ENCODE measurements at places on chromosomes 4 and X.

- DNase-seq = no peak
Observed at GRCh38 chr4:141560056-141560455, 76.3 kb upstream of the IL15 start.

DNA sequence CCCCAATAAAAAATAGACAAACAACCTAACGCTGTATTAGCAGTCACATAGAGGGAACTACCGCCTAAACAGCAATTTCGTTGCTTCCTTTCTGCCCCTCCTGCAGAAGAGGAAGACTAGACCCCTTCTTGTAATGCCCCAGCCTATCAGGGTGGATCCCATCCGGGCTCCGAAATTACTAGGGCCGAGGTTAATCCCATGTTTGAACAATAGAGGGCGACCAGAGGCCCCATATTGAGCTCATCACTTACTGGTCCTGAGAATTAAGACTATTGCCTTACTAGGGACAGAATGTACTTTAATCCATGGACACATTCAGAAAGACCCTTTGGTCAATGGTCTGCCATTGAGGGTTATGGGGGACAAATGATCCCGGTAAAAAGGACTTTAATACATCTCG is 11.8 kb upstream of the ZNF630 start:
- peak; percentile 27 for DNase-seq

GRCh38 chrX:109511113-109511512 is 25.5 kb upstream of the NXT2 start:
- DNase-seq = no peak

DNA sequence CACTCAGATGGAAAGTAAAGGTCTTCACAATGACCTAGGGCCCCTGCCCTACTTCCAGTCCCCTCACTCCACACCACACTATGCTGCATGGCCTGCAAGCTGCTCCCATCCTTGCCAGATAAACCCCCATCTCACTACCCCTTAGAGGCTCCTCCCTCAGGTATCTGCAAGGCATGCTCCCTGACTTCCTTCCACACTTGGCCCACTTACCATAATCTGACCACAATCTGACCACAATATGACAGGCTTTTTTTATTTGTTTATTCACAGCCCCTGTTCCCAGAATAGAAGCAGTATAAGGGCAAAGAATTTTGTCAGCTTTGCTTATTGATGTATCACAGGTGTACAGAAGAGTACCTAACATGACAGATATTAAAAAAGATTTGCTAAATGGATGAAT is 124.7 kb downstream of the CAMK2D start:
- DNase-seq = peak; percentile 10

DNA sequence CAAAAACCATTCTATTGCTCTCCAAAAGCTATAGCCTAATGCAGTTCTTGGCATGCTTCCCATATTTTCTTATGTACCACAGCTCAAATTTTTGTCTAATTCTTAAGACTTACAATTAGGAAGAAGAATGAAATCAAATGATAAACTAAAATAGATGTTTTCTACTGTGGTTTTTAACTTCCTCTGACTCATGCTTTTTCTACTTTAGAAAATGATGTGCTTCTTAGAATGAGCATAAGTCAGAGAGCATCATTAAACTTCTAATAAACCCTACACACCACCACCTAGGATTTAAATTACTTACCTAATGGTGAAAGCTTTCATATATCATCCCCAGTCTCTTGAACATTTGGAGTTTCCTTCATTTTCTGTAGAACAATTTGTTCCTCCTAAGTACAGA is 217.0 kb upstream of the NDST3 start:
- DNase-seq = no peak

DNA sequence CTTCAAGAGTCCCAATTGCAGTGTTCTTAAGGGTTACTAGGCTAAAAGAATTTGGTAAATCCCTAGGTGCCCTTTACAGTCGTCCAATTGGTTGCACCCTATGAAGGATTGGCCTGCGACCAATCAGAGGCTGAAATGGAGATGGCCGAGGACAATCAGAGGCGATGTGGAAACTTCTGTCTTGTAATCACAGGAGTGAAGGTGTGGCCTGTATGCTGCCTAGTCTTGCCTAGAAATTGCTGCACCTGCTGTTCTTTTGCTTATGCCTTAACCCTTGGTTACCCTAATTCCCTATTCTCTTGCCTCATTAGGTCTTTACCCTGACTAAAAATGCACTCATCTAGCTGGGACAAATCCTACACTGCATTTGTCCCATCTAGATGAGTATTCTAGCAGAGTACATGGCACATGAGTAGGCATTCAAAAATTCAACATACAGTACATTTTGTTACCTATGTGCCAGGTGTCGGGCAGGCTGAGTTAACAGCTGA is 1.0 kb upstream of the DCK start:
- DNase-seq = no peak

- DNase-seq = no peak
Observed at GRCh38 chr4:118889312-118889691, 648 bp downstream of the SYNPO2 start.

DNA sequence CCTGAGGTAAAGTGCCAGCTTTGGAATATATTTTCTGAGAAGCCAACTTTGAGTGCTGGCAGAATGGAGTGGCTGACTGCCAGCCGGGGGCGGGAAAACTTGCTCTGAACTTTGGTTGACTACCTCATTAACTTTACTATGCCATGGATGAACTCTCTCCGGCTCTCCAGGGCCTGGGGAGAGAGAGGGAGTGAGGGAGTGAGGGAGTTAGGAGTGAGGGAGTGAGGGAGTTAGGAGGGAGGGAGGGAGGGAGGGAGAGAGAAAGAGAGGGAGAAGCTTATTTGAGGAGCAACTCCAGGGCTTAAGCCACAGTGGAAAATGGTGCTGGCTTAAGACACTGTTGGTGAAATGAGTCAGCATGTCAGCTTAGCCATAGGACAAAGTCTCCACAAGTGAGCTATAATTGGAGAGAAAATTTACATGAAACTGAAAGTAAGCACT is 280.9 kb upstream of the RPS6KA3 start:
- DNase-seq = peak; percentile 44

- DNase-seq = peak; percentile 20
Observed at GRCh38 chr4:145679991-145680455, at the start of gene C4orf51. C4orf51 (plus strand) TSS chr4:145680146; CDS start chr4:145680204, 58 bp downstream.

DNA sequence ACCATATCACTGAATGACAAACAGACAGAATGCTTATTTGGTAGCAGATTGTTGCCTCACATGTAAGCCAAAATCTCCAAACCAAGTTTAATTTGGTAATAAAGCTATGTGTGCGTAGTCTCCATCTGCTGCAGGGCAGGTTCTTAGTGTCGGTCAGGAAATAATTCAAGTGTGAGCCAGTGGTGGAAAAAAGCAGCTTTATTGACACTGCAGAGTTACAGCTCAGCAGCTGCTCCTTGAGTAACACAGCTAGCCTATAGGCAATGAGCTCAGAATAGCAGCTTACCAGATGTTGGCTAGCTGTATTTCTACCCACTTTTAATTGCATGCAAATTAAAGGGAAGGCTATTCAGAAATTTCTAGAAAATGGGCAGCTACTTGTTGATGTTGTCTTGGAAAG is 757.8 kb upstream of the HS3ST1 start:
- DNase-seq = no peak

DNA sequence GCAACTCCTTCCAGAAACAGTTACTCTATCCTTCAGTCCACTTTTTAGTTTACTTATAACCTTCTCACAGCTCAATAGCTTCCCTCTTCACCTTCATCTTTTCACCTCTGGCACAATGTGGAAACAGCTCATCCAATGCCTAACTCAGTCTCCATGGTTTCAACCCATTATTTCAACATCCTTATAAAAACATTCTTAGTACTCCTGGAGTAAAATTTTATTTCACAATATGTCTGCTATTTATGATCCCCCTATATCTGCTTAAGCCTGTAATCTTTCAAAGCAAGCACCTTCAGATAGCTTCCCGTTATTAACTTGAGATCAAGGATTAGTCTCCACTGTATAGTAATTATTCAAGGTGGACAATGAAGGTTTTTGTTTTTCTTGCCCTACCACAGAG is 156.3 kb downstream of the GASK1B start:
- DNase-seq = no peak

GRCh38 chr4:141132709-141133145 is 542 bp downstream of the RNF150 start:
- no peak for DNase-seq

- no peak for DNase-seq
Observed at GRCh38 chr4:112386071-112386470, 88.9 kb downstream of the ALPK1 start.

GRCh38 chrX:39726771-39727170 is 371.0 kb downstream of the BCOR start:
- no peak for DNase-seq

DNA sequence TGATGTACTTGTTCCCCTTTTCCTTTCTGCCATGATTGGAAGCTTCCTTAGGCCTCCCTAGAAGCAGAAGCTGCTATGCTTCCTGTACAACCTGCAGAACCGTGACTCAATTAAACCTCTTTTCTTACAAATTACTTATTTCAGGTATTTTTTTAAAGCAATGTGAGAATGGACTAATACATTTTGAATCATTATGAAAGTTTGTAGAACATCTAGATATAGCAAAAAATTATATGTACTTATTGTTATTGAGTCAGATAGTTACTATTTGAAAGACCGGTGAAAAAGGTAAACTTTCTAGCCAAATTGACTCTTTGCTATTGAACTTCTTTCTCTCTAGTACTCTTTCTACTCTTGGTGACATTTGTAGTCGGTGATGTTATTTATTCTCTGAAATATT is 777.3 kb upstream of the GALNTL6 start:
- no peak for DNase-seq

DNA sequence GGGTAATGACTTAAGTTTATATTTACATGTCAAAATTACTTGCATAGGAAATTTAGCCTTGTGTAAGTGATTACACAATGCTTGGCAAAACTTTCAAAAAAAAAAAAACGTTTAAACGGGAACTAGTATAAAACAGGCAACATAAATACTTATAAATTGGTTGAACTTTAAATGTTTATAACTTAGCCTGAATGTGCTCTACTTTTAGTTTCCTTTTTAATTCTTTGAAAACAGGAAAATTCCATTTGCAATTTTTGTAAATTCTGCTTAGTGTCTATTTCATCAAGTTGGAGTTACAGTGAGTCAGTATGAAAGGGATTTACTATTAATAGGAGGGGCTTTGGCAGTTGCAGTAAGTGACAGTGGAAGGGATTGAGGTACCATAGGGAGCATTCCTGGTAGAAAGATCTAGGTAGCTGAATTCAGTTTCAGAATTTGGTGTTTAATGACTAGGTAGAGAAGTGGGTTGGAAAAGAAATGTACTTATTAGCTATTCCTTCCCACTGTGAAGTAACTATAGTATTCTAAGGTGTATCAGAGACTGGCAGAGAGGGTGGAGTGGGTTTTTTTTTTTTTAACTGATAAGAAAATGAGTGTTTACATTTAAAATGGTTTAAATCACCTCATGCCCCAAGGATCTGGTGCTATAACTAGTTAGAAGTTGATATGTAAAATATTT is 2.8 kb downstream of the STAG2 start:
- DNase-seq = peak; percentile 9

- DNase-seq = no peak
Observed at GRCh38 chr4:76874176-76874575, 23.8 kb downstream of the SOWAHB start.

DNA sequence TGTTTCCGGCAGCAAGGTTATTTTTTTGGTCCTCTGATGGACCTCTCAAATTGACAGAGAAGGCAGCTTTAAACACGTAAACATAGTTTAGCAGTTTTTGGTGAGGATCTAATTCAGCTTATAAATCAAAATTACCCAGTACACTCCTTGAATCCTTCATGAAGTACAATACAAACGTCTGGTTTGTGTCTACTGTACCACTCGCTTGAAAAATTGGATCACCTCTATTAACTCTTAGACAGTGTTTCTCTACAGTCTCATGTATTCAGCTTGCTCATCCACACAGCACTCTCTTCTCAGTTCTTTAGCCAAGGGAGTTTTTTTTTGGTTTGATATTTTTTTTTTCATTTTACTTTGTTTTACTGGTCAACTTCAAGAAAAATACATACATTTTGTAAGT is 113.5 kb downstream of the RNF150 start:
- no peak for DNase-seq

- DNase-seq = peak; percentile 56
Observed at GRCh38 chr4:122577808-122578781, 42.8 kb downstream of the IL21 start.

DNA sequence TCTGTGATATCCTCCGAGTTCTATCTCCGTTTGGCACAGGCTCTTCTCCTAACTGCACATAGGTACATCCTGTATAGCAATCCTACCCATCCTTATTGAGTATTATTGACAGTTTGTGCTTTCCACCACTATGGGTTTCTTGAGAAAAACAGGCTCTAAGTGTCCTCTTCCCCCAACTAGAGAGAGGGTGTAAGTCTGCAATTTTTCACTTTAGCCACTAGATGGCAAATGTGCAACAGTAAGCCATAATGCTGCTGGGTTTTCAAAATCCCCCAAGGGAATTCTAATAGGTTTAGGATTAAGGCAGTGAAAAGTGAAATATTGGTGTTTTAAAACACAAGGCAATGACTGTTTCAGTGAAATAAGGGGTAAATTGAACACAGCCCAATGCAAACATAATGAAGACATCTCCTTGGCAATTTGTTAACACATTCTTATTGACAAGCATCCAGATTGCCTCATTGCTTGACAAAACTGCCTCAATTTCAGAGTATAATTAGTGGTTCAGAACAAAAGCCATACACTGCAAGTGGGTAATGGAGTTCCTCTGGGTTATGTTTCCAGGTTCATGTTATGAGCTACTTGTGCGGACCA is 239.0 kb upstream of the HTR2C start:
- DNase-seq = peak; percentile 13

GRCh38 chr4:115852767-115853091 is 739.3 kb upstream of the NDST4 start:
- no peak for DNase-seq
